ENCODE measurements at places on chromosomes 3 and 15. TPM values are rescaled to one million over a fixed set of nuclear protein-coding genes. Genes with fewer than 3 reads are reported as not detected.

DNA sequence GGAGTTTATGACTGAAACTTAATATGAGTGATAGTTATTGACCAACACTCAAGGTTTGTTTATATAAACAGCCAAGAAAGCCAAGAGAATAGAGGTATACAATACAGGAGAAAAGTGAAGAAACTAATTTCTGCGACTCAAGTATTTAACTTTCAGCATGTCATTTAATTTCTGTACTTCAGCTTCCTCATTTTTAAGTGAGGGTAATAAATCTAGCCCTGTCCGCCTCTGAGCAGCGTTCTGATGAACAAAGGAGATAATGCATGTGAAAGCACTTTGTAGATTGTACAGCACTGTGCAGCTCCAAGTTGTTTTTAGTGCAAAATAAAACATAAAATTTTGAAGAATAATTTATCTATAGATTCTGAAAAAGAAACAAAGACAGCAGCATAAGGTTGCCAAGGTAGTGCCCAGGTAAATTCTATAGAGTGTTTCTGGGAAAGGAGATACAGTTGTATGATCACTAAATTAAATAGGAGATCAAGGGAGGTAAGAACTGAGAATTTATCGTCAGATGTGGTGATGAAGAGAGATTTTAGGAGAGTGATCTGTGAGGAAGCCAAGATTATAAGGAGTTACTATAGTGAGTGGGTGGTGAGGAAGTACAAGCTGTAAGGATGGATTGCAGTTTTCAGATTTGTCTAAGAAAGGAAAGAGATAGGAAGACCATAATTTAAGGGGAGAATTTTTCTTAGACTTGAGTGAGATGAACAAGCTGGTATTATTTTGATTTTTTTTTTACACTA, 71.3 kb downstream of the RASA2 start:
- no peak for DNase-seq

DNA sequence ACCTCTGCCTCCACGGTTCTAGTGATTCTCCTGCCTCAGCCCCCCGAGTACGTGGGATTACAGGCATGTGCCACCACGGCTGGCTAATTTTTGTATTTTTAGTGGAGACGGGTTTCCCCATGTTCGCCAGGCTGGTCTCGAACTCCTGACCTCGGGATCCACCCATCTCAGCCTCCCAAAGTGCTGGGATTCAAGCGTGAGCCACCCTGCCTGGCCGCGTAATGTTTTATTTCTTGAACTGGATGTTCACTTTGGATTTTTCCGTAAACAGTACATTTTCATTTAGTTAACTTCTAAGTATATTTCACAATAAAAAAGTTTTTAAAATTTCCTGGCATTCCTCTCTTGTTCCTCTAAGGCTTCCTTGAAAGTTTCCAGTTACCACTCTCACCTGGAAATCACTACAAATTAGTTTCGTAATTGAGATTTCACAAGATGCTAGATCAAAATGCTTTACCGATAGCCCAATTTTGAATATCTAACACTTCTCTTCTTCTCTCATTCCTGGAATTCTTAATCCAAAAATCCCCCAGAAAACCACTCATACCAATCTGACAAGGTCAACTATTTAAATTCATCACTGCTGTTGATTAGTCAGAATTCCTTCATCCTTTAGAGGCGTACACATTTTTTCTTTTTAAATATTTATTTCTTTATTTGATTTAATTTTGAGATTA, 44.7 kb upstream of the INO80 start:
- DNase-seq = no peak

DNA sequence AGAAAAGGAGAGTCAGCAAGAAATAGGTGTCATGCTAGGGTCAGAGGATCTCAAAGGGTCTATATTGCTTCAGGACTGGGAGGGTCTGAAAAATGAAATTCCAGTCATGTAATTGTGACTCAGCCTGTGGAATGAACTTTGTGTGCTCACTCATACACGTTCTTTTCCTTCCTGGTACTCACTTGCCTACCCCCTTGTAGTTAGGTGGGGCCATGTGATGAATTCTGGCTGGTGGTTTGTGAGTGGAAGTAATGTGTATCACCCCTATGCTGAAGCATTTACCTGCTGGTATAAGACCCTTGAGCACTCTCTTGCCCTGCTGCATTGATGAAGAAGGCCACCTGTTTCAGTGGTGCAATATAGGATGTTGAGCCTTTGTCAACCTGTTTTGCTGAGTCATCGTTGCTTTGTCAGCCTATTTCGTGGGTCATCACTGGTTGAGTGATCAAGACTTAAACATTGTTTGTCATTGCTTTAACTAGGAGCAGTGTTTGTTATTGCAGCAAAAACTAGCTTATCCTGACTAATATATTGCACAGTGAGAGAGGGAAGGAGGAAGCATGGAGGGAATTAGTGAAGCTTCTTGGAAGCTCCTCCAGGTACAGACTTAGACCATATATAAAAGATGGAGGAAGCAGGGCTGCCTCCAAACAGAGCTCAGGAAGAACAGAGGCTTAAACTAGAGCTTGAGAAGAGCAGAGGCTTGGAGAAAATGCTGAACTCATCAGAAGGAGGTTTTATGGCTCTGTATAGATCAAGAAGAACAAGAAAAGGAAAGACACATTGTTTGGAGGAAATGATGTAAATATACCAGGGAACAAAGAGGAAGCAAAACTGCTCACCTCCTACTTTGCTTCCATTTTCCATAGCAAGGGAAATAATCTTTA, 28.9 kb downstream of the TLNRD1 start:
- no peak for DNase-seq

DNA sequence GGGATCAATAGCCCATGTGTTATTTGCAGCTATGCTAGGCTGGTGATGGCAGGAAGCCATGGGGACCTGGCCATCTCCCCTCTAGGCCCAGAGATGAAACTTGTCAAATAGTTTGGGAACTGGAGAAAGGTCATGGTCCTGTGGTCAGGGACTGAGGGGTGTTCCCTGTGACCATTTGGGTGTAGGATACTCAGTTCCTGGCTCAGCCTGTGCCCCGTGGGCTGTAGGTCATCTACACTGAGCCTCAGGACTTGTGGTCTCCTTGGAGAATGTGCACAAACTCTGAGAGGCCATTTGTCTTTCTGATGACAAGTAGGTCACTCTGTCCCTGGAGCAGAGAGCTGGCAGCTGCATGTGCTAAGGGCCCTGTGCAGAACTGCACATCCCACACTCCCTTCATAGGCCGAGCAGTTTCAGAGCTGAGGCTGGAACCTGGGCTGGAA, 17.5 kb downstream of the GASK1A start:
- DNase-seq = no peak

ATP13A4 gene
- total RNA-seq = 47.2 TPM
